Right lobe of liver (tissue), 6 donors: ENCODE measurements at places on chromosomes 2 and 18. TPM values are rescaled to one million over a fixed set of nuclear protein-coding genes. Genes with fewer than 3 reads are reported as not detected.

TFCP2L1 gene
- total RNA-seq: 0.26 TPM

CBLN2 gene
- not detected for total RNA-seq

CHMP1B gene
- total RNA-seq: 13.5 TPM

ABCG5 gene
- 18.3 TPM for total RNA-seq

CDK15 gene
- not detected for total RNA-seq

POTEJ gene
- not detected for total RNA-seq

- no peaks in the 10 kb centered on the region for H3K36me3 ChIP-seq
- no peaks in the 10 kb centered on the region for H3K4me1 ChIP-seq
- H3K4me3 ChIP-seq: no peak overlapping the region
Measured at GRCh38 chr2:146853741-146854444, 990.9 kb upstream of the ACVR2A start.

- no peak for DNase-seq
- H3K27ac ChIP-seq: no peak overlapping the region
- H3K4me3 ChIP-seq: no peak overlapping the region
- no peaks in the 10 kb centered on the region for H3K36me3 ChIP-seq
- H3K27me3 ChIP-seq: no peaks in the 10 kb centered on the region
- no peaks in the 10 kb centered on the region for H3K4me1 ChIP-seq
Measured at GRCh38 chr2:186835628-186836027, 13.3 kb downstream of the ZSWIM2 start.

DNA sequence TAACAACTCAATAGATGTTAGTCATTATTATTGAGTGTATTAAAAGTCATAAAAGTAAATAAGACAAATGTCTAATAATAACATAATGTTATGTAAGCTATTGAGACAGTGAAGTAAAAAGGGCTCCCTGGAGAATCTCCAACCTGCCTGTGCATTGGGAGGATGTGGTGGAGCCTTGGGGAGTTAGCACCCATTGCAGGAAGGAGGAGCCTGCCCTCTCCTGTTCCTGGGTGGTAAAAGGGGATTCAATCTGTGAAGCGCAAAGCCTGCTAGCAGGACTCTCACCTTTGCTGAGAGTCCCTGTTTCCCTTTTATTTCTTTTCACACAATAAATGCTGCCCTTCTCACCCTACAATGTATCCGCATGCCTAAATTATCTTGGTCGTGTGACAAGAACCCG lies 206.1 kb downstream of the RAB3GAP1 start:
- H3K4me3 ChIP-seq: no peak overlapping the region
- H3K36me3 ChIP-seq: no peaks in the 10 kb centered on the region
- H3K27me3 ChIP-seq: no peaks in the 10 kb centered on the region
- no peaks in the 10 kb centered on the region for H3K4me1 ChIP-seq
- DNase-seq: no peak

DNA sequence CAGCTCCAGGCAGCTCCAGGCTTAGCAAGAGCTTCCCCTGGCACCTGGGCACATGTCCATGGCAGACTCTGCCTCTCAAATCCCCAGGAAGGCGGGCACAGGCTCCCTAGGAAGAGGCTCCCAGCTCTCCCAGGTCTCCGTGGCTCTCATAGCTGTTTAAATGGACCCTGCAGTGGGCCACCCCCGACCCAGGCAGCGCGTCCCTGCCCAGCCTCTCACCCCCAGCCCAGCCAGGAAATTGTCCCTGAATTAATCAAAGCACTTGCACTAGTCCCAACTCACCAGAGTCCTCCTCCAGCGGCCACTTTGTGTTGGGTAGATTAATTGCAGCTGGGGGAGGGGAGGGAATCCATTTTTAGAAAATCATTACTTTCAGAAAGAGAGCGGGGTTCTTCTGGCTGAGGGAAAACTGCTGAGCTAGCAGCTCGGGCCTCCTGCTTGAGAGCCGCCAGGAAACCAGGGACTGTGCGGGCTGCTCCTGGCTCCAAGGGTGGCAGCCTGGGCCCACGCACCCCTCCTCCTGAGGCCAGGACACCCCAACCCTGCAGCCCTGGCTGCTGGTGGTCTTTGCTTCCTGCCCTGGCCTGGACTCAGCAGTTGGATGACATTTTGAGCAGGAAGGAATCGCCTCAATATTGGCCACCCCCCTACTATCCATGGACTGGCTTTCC lies 36.0 kb downstream of the SMAD7 start:
- no peak overlapping the region for H3K4me3 ChIP-seq
- peak; percentile 42 for DNase-seq
- H3K4me1 ChIP-seq: no peaks in the 10 kb centered on the region
- no peaks in the 10 kb centered on the region for H3K27me3 ChIP-seq
- no peak overlapping the region for H3K27ac ChIP-seq
- no peaks in the 10 kb centered on the region for H3K36me3 ChIP-seq

GRCh38 chr2:158726911-158727592 lies 68.1 kb upstream of the DAPL1 start:
- H3K4me3 ChIP-seq: no peak overlapping the region
- H3K27ac ChIP-seq: no peak overlapping the region
- H3K4me1 ChIP-seq: no peaks in the 10 kb centered on the region
- no peaks in the 10 kb centered on the region for H3K27me3 ChIP-seq
- no peaks in the 10 kb centered on the region for H3K36me3 ChIP-seq

- DNase-seq: no peak
- no peaks in the 10 kb centered on the region for H3K4me1 ChIP-seq
- H3K27me3 ChIP-seq: no peaks in the 10 kb centered on the region
- no peak overlapping the region for H3K27ac ChIP-seq
- H3K4me3 ChIP-seq: no peak overlapping the region
Measured at GRCh38 chr2:152602750-152603149, 114.5 kb downstream of the PRPF40A start.

- DNase-seq: no peak
- H3K27ac ChIP-seq: no peak overlapping the region
- no peak overlapping the region for H3K4me3 ChIP-seq
Measured at GRCh38 chr2:45237128-45237527, 227.9 kb upstream of the SIX2 start.

DNA sequence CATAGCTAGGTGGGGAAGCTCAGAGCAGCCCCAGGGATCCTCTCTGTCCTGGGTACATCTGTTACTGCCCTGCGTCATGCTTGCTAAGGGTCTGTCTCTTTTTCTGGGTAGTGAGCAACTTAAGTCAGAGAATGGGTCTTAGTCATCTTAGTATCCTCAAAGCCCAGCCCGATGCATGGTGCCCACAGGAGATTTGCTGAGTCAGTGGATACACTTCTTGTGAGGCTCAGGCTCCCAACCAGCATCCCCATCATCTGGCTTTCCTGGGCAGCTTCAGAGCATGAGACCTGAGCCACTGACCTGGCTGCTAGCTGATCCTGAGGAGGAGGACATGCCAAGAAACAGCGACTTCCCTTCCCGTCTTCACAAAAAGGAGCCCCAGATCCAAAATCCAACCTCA lies 10.0 kb downstream of the FOXI3 start:
- no peak overlapping the region for H3K27ac ChIP-seq
- no peaks in the 10 kb centered on the region for H3K4me1 ChIP-seq
- DNase-seq: no peak

GRCh38 chr2:155368934-155369333 lies 670.4 kb downstream of the KCNJ3 start:
- no peak overlapping the region for H3K4me3 ChIP-seq
- no peaks in the 10 kb centered on the region for H3K36me3 ChIP-seq
- H3K4me1 ChIP-seq: no peaks in the 10 kb centered on the region
- no peak for DNase-seq
- H3K27ac ChIP-seq: no peak overlapping the region

DNA sequence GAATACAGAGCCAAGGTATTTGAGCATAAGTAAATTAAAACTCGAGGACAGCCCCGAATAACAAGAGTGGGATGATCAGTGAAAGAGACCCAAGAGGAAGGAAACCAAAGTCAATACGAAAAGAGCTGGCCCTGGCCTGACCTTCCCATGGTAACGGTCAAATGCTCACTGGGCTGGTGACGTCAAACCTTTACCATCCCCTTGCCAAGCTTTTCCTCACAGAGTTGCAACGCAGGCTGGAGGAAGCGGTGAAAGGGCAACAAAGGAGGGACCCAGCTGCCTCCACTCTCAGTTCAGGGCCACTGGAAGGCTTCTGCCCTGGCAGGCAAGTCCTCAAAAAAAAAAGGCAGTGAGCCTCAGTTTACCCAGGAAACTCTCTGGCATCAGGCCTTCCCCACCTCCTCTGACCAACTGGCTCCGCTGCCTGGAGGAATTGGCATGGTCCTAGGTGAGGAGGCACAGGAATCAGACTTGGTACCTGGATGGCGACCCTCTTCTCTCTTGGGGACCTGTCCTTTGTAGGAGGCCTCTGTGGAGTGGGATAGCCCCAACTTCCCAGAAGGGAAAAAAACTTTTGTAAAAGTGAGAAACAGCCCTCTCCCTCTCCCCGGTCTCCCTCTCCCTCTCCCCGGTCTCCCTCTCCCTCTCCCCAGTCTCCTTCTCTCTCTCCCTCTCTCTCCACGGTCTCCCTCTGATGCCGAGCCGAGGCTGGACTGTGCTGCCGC lies 212.4 kb downstream of the ANAPC1 start:
- H3K27me3 ChIP-seq: no peaks in the 10 kb centered on the region
- peak; percentile 90 for DNase-seq
- H3K4me1 ChIP-seq: peaks cover 13% of the 10 kb centered on the region

DNA sequence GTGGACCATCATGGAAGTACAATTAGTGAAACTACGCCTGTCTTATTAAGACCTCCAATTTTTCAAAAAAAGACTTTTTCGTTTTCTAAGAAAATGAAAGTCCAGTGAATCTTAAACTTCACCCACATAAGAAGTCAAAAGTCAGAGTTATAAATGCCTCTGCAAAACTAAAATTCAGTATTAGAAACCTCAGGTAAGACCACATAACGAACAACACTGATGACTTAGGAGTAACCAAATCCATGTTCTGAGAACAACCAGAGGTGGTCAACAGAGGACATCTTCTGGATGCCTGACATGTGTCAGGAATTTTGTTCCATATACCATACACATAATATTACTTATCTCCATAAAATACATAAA lies 62.4 kb downstream of the RPL31 start:
- H3K4me3 ChIP-seq: no peak overlapping the region
- peaks cover 26% of the 10 kb centered on the region for H3K4me1 ChIP-seq
- no peak for DNase-seq
- H3K27me3 ChIP-seq: no peaks in the 10 kb centered on the region

DNA sequence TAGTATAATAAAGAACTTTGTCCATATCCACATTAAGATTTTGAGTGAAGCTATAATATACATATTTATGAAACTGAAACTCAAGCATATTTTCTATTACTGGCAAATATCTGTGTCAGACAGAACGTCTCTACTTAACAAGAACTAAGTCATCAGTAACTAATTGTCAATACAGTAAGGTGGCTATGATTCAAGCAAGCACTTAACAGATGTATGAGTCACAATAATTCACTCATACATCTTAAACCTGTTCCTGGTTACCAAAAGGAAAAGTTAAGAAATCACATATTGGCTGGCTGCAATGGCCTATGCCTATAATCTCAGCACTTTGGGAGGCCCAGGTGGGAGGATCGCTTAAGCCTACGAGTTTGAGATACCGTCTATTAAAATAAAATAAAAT lies 96.0 kb downstream of the SOS1 start:
- no peak overlapping the region for H3K4me3 ChIP-seq
- no peak for DNase-seq
- no peaks in the 10 kb centered on the region for H3K27me3 ChIP-seq
- H3K36me3 ChIP-seq: no peaks in the 10 kb centered on the region

- H3K4me1 ChIP-seq: no peaks in the 10 kb centered on the region
- no peak overlapping the region for H3K4me3 ChIP-seq
- DNase-seq: no peak
- H3K27me3 ChIP-seq: no peaks in the 10 kb centered on the region
- H3K36me3 ChIP-seq: no peaks in the 10 kb centered on the region
Measured at GRCh38 chr2:152473151-152473857, 138.3 kb downstream of the FMNL2 start.

- H3K27me3 ChIP-seq: no peaks in the 10 kb centered on the region
- no peaks in the 10 kb centered on the region for H3K4me1 ChIP-seq
- H3K27ac ChIP-seq: no peak overlapping the region
- H3K4me3 ChIP-seq: no peak overlapping the region
- no peaks in the 10 kb centered on the region for H3K36me3 ChIP-seq
Measured at GRCh38 chr2:237260039-237260620, 153.8 kb downstream of the COL6A3 start.

- H3K4me3 ChIP-seq: no peak overlapping the region
- DNase-seq: no peak
- H3K36me3 ChIP-seq: no peaks in the 10 kb centered on the region
- H3K27me3 ChIP-seq: no peaks in the 10 kb centered on the region
- H3K27ac ChIP-seq: no peak overlapping the region
- peaks cover 17% of the 10 kb centered on the region for H3K4me1 ChIP-seq
Measured at GRCh38 chr2:226726546-226726945, 73.1 kb downstream of the IRS1 start.

DNA sequence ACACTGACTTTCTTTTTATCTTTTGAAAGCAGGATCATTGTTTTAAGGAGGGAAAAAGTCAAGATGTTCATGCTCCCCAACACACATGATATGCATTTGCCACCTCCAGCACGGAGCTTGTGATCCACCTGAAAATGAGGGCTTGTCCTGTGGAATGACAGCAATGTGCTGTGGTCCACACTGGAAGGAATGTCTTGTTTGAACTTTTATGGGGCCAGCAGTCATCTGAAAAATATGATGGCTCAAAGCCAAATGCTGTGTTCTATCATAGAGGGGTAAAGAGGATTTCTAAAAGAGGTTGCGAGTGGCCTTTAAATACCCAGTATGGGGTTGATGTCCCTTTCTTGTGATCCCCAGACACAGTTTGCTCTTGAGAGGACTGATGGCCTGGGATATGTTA lies 226.5 kb upstream of the SPRED2 start:
- H3K27ac ChIP-seq: no peak overlapping the region
- H3K36me3 ChIP-seq: no peaks in the 10 kb centered on the region
- no peaks in the 10 kb centered on the region for H3K4me1 ChIP-seq
- H3K27me3 ChIP-seq: no peaks in the 10 kb centered on the region
- no peak for DNase-seq

DNA sequence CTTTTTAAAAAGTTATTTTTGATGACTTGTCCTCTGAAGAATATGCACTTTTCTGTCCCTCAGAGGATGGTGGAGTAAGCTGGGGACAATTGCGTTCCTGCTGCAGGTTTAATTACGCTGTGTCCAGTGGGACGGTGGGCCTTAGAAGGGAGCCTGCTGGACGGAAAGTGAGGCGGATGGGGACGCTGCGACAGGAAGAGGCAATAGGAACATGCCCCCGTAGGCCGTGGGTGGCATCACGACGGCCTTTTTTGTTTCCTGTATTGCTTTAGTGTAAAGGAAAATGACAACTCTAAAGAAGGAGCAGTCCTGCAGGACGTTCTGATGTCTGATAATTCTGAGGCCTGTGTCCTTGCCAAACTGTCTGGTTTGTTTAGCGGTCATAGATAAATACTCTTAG lies 121.6 kb downstream of the NFATC1 start:
- H3K27me3 ChIP-seq: no peaks in the 10 kb centered on the region
- DNase-seq: no peak
- H3K4me3 ChIP-seq: no peak overlapping the region
- no peaks in the 10 kb centered on the region for H3K36me3 ChIP-seq
- no peak overlapping the region for H3K27ac ChIP-seq

GRCh38 chr2:234968631-234969305 lies 17.0 kb downstream of the SH3BP4 start:
- no peak overlapping the region for H3K27ac ChIP-seq
- no peaks in the 10 kb centered on the region for H3K4me1 ChIP-seq
- H3K4me3 ChIP-seq: no peak overlapping the region
- DNase-seq: no peak
- H3K27me3 ChIP-seq: no peaks in the 10 kb centered on the region
